ENCODE measurements at places on chromosomes 2 and 18.

GRCh38 chr2:88746929-88747490, 55.5 kb downstream of the RPIA start:
- DNase-seq = no peak

- DNase-seq = no peak
These were observed 11.5 kb upstream of the CYB5A start for GRCh38 chr18:74303306-74303705.

- no peak for DNase-seq
These were observed 62.3 kb upstream of the ITGA4 start for GRCh38 chr2:181394741-181395437.

DNA sequence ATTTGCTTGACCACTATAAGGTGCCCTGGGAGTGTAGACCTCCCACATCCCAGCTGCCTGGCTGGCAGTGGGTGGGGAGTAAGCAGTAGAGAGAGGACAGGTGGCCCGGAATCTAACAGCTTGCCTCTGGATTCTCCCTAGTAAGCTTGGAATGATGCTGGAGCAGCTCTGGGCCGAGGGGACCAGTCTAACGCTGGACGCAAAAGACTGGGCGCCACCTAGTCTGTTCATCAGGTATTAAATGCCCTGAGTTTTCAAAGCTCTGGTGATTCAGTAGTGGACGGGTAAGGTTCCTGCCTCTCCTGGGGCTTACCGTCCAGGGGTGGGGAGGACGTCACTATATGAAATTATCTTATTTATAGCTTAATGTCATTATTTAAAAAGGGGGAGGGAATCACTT, 648 bp upstream of the LYPD6B start:
- no peak for DNase-seq

- DNase-seq = no peak
These were observed 5.9 kb downstream of the RNF103 start for GRCh38 chr2:86617738-86618137.

GRCh38 chr2:166375195-166375735, 479 bp downstream of the SCN9A start:
- DNase-seq = no peak

- no peak for DNase-seq
These were observed 326.9 kb downstream of the SLC4A3 start for GRCh38 chr2:219954331-219954730.

DNA sequence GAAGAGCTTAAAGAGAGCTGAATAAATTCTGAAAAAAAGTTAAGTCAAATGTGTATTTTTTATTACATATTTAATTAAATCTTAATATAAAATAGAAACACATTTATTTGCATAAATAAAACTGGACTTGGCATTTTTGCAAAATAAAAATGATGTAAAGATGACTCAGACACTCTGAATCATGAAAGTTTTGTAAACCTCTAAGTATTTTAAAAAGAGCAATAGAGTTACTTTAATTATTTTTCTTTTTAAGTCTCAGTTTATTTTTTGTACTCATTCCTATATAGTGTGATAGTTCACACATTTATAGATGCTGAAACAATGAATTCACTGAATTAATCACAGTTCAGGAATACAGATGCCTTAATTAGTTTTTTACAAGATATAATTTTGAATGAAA, 109.9 kb upstream of the DTNA start:
- no peak for DNase-seq

GRCh38 chr2:221372159-221372884, 199.8 kb downstream of the EPHA4 start:
- DNase-seq = no peak

DNA sequence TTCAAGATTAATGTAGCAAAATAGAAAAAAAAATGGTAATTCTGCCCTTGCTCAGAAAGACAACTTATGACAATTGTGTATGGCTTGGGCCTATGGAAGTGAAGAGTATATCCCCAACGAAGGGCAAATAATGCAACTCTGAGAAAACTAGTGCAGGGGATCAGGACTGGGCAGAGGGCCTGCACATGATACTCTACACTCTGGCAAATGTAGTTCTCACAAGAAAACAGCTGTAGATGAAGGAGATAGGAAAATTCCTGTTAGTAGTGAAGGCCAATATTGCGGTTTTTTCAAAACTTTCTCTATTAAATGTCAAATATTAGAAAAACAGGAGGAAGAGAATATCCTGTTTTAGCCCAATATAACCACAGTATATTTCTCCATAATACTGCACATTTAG, 77.8 kb downstream of the SCN9A start:
- DNase-seq = no peak

GRCh38 chr18:27750923-27751322, 426.0 kb downstream of the CDH2 start:
- no peak for DNase-seq

- no peak for DNase-seq
These were observed 554.8 kb downstream of the PIK3C3 start for GRCh38 chr18:42509750-42510415.

GRCh38 chr2:179243046-179243445, 21.6 kb downstream of the SESTD1 start:
- no peak for DNase-seq

DNA sequence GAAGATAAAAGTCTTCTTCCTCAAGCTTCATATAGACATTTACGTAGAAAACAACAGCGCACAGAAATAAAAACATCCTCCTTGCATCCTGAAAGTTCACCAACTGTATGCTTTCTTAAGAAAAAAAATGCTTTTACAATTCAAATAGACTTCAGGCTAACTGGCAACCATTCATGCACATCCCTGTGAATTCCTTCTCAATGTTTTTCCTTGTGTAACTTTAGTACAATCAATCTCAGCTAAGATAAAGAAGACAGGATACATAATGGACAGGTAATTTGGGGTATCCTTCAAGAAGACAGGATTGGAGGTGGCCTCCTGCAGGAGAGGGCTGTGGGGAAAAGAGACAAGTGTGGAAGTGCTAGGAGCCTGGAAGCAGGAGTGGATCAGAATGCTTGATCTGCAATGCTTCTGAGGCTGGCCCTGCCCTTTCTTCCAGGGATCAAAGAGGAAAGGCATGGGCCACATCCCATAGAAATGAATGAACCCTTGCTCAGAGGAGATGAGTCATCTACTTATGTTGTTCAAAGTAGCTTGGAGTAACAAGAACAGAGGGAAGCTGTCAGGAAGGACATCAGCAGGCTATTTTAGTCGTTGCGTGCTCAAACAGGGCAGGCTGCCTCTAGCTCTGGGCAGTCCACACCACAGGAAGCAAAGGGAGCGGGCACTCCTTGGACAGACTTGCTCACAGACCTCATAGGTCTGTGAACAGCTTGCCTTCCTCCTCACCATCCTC, 126.6 kb downstream of the TMEM131 start:
- DNase-seq = no peak

GRCh38 chr2:184190725-184191124, 407.6 kb upstream of the ZNF804A start:
- DNase-seq = no peak

- no peak for DNase-seq
These were observed 56.1 kb upstream of the C2orf15 start for GRCh38 chr2:99085421-99085820.

DNA sequence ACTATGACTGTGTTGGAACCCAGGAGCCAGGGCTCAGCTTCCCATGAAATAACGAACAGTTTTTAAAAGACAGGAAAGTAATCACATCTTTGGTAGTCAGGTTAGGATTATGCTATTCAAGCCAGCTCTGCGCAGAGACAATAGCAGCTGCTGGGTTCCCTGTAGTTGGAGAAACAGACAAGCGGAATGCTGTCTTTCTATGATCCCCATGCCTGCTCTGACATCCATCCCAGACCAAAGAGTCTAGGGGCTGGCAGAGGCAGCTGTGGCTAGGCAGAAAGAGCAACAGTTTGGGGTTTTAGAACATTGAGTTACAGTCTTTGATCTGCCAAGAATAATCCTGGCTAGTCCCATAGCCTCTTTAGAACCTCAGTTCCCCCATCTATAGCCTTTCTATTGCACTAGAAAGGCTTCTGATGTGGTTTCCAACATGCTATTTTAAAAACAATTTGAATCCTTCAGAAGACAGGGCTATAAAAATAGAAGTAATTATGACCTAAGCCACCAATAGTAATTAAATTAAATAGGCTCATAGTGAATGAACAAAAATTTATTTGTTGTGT, 146.8 kb downstream of the MTX2 start:
- no peak for DNase-seq

GRCh38 chr18:3935305-3935704, 485.3 kb downstream of the TGIF1 start:
- no peak for DNase-seq

DNA sequence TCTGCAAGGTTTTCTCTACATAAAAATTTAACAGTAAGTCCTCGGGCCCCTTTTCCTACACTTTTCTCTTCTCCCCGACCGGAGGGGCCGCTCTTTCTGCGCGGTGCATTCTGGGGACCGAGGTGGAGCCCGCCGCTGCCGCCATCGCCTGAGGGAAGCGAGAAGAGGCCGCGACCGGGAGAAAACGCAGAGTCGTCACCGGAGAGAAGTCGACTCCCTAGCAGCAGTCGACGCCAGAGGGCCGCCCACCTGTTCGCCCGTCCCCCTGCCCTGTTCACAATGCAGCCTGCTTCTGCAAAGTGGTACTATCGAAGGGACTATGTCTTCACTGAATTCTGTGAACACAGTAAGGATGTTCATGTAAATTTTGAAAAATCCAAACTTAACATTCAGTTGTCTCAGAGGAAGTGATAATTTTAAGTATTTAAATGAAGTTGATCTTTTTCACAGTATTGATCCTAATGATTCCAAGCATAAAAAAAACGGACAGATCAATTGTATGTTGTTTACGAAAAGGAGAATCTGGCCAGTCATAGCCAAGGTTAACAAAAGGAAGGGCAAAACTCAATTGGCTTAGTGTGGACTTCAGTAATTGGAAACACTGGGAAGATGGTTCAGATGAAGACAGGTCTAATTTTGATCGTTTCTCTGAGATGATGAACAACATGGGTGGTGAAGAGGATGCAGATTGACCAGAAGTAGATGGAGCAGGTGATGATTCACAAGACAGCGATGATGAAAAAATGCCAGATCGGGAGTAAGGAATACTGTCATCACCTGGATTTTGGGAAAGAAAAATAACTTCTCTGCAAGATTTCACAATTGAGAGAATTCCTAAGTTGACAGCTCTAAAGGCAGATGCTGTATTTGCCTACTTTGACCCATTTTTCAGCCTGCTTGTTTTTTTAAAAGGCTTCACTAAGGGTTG, 55.8 kb downstream of the ASXL2 start:
- DNase-seq = peak; percentile 29

- DNase-seq = no peak
These were observed 80.8 kb upstream of the LCLAT1 start for GRCh38 chr2:30366199-30366691.

DNA sequence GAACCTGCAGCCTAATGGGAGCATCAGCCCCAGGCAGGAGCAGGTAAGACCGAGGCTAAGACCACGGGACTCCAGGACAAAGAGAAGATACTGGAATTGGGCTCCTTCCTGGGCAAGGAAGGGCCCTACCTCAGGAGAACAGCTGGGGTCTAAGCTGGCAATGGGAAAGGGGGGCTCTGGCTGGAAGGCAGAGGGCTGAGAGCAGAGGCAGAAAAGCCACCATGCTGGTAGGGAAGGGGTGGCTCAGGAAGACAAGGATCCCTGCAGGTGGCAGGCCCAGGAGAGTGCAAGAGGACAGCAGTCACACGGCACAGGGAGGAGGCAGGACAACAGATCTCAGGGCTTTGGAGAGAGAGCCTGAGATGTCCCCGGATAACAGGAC, 203.5 kb downstream of the NDUFA10 start:
- DNase-seq = no peak

DNA sequence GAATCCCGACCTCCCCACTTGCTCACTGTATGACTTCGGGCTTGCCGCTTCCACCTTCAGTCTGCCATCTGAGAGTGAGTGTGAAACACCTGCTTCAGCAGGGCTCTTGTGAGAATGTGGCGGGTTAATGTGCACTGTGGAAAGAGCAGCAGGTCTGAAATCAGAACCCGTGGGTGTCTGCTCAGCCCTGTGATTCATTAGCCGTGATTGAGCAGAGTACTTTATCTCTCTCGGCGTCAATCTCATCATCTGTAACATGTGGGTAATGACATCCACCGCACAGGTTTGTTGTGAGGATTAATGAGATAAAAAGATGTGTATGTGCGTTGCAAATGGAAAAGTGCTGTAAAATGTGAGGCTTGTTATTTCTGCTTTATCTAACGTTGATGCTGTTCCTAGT, 128.6 kb downstream of the LRATD1 start:
- DNase-seq = no peak

- no peak for DNase-seq
These were observed 261.3 kb upstream of the STON1 start for GRCh38 chr2:48268671-48269070.

- no peak for DNase-seq
These were observed 38.9 kb upstream of the FHL2 start for GRCh38 chr2:105437708-105438103.

DNA sequence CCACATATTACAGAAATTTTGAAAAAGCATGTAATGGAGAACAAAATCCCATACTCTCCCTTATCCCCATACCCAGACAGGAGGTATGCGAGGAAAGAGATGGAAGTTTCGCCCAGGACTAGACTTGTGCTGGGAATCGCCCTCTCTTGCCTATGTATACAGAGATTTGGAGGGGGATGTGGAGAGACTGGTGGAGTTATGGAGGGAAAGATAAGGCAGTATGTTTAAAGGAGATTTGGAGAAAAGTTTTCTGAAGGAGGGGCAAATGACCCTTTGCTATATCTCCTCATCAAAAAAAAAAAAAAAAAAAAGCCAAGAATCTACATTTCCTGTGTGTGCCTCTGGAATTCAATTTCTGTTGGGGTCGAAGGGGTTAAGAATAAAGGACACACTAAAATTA, 75.3 kb downstream of the MERTK start:
- DNase-seq = no peak

- no peak for DNase-seq
These were observed 38.1 kb upstream of the LHCGR start for GRCh38 chr2:48793671-48794070.

- DNase-seq = no peak
These were observed 105.0 kb upstream of the CDC42EP3 start for GRCh38 chr2:37776487-37776886.

- no peak for DNase-seq
These were observed 20.2 kb upstream of the TUBB6 start for GRCh38 chr18:12287684-12288402.

GRCh38 chr2:230762317-230762896, 49.8 kb downstream of the CAB39 start:
- DNase-seq = peak; percentile 14

GRCh38 chr2:224927646-224928173, 114.6 kb downstream of the DOCK10 start:
- DNase-seq = peak; percentile 31

- DNase-seq = no peak
These were observed at the start of gene SLC19A3 for GRCh38 chr2:227717687-227718567. Gene SLC19A3, minus strand, starts transcription at chr2:227718028. Its CDS starts 15,710 bp downstream, at chr2:227702318.

Measured in stimulated activated CD8-positive, alpha-beta memory T cell treated with anti-CD3 and anti-CD28 coated beads, Interleukin-4, amount 100 ng/mL, for 1 hour (primary cell).